ENCODE measurements at places on chromosomes 6 and 20. TPM values are rescaled to one million over a fixed set of nuclear protein-coding genes. Genes with fewer than 3 reads are reported as not detected.

DNA sequence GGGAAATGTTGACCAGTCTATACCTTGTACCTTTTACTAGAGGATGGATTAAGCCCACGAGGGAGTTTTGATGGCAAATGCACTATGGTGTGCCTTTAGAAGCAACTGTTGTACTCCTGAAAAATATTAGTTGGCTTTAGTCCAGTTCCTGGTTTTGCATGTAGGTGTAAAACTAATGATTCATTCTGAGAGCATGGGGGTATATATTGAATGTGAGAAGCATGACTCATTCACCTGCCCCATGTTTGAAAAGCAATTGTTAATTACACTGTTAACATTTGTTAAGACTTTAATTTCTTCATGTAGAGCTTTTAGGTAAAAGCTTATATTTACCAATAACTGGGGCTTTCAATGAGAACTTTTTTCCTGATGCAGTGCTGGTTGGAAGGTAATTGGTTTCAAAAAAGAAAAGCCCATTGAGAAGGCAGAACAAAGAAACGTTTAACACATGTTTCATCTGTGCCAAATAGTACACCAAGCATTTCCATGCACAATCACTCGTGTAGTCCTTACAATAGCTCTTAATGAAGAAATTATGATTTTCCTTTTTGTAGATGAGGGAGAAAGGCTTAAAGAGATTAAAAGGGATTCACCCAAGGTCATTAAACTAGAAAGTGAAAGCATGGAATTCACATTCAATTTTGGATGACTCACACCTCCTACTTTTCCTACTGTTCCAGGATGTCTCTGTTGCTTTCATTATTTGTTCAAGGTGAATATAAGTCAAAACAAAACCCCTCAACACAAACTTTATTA is 134.1 kb downstream of the CCDC170 start:
- H3K4me1 ChIP-seq, result no peaks in the 10 kb centered on the region
- H3K4me3 ChIP-seq, result no peak overlapping the region
- no peak overlapping the region for H3K27ac ChIP-seq
- no peak for DNase-seq
- no peaks in the 10 kb centered on the region for H3K27me3 ChIP-seq
- H3K36me3 ChIP-seq, result no peaks in the 10 kb centered on the region

The CCDC170 gene
- 0.14 TPM for total RNA-seq

GRCh38 chr6:24974182-24975171 is 38.7 kb upstream of the RIPOR2 start:
- no peaks in the 10 kb centered on the region for H3K4me1 ChIP-seq
- no peaks in the 10 kb centered on the region for H3K36me3 ChIP-seq
- no peak for DNase-seq
- H3K27ac ChIP-seq, result no peak overlapping the region

The GPR6 gene
- not detected for total RNA-seq

The COX4I2 gene
- total RNA-seq, result not detected

- H3K27me3 ChIP-seq, result no peaks in the 10 kb centered on the region
- no peaks in the 10 kb centered on the region for H3K4me1 ChIP-seq
- no peak overlapping the region for H3K27ac ChIP-seq
- no peak for DNase-seq
- no peaks in the 10 kb centered on the region for H3K36me3 ChIP-seq
Measured at GRCh38 chr20:40991181-40991889, 37.3 kb upstream of the TOP1 start.

DNA sequence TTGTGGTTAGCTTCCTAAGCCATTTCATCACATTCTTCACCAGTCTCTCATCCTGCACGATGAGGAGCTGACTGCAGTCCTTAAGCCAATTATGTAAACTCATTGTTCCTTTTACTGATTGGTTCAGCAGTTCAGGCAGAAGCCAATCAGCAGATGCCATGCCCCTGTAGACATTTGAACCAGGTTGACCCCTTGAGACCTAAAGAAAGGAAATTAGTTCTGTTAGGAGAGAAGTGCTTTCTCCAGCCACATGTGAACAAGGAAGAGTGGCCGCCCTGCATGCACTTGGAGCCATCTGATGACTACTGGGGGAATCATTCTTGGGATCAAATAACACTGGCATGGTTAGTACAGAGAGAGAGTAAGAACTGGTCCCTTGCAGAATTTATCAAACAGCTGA is 535.2 kb upstream of the ID4 start:
- no peak for DNase-seq
- no peaks in the 10 kb centered on the region for H3K27me3 ChIP-seq
- no peak overlapping the region for H3K4me3 ChIP-seq
- no peak overlapping the region for H3K27ac ChIP-seq

GRCh38 chr20:20303320-20303719 is 64.6 kb upstream of the INSM1 start:
- no peak overlapping the region for H3K4me3 ChIP-seq
- no peaks in the 10 kb centered on the region for H3K27me3 ChIP-seq
- no peak overlapping the region for H3K27ac ChIP-seq
- no peaks in the 10 kb centered on the region for H3K4me1 ChIP-seq
- DNase-seq, result no peak
- H3K36me3 ChIP-seq, result no peaks in the 10 kb centered on the region

The ESF1 gene
- total RNA-seq, result 16.6 TPM

The SRSF12 gene
- total RNA-seq, result 5.1 TPM

GRCh38 chr6:154058963-154059680 is 20.1 kb downstream of the OPRM1 start:
- no peaks in the 10 kb centered on the region for H3K36me3 ChIP-seq
- no peaks in the 10 kb centered on the region for H3K4me1 ChIP-seq
- H3K4me3 ChIP-seq, result no peak overlapping the region

The DEFB132 gene
- total RNA-seq, result not detected

- no peak for DNase-seq
- H3K27ac ChIP-seq, result no peak overlapping the region
- H3K4me3 ChIP-seq, result peak overlapping the region; percentile 41
- H3K27me3 ChIP-seq, result peaks cover 86% of the 10 kb centered on the region
Measured at GRCh38 chr6:135181333-135182070, 394 bp downstream of the MYB start.

The PSORS1C1 gene
- total RNA-seq, result not detected
